Left lung (tissue), 14 donors: ENCODE measurements at places on chromosomes 16 and 17. TPM values are rescaled to one million over a fixed set of nuclear protein-coding genes. Genes with fewer than 3 reads are reported as not detected.
A peak's percentile ranks its signal among the peaks of the same experiment; 100 is the strongest.

DNA sequence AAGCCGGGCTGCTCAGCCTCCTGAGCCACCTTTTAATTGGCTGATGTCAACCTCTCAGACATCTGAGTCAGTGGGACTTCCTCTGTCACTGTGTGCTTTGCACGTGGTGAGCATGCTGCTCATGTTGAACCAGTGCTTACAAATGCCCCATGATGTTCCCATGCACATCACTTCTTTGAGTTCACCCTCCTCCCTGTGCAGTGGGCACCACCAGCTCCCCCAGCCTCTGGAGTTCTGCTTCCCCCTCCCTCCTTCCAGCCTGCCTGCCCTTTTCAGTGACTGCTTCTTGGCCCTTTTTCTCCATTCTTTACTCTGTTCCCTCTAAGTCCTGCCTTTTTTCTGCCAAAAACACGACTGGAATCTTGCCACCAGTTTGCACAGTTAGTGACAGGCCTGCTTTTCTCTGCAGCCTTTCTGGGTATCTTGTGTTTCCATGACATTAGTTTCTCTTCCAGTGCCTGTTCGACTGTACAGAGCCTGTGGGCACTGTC lies 41.6 kb downstream of the USP10 start:
- peaks cover 67% of the 10 kb centered on the region for H3K4me1 ChIP-seq
- H3K36me3 ChIP-seq, result no peaks in the 10 kb centered on the region
- H3K27ac ChIP-seq, result no peak overlapping the region
- H3K4me3 ChIP-seq, result no peak overlapping the region
- H3K27me3 ChIP-seq, result no peaks in the 10 kb centered on the region

DNA sequence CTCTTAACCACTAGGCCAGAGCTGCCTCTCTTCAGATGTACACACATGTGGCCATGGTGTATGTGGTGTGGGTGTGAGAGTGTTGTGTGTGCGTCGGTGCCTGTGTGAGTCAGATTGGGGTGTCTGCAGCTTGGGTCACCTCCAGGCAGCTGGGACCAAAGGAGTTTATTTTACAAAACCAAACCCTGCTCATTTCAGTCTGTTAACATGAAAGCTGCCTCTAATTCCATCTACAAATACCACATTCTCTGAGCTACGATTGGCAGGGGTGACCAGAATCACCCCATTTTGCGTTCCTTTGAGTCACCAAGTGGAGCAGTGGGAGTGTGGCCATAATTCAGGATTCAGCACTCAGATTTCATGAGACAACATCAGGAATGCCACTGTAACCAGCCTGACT lies 105.3 kb downstream of the IRX5 start:
- DNase-seq, result no peak
- H3K27ac ChIP-seq, result no peak overlapping the region
- H3K36me3 ChIP-seq, result no peaks in the 10 kb centered on the region

DNA sequence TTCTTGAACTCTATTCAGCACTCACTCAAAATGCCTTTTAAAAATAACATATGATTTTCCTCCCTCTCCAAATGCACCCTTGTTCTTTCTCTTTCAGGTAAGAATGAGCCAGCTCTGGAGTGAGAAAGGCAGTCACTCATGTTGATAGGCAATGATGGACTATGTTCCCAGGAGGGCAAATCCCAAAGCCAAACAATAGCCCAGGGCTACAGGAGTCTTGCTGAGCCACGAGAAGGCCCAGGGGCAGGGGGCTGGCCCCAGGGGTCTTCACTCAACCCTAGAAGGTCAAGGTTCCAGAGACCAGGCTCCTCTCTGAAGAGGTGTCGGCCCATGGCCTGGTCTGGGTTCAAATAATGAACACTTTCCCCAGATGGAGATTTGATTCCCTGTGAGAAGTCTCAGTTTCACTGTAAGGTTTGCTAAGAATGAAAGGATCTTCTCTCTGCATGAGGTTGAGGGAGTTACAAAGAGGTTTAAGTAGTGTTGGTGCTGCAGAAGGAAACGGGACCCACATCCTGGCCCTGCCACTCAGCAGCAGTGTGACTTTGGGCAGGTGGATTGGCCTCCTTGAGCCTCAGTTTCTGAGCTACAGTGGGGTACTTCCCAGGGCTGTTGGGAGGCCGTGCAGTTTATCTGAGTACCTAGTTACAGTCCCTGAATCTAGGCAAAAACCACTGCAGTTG lies 49.0 kb downstream of the RTN4RL1 start:
- peaks cover 12% of the 10 kb centered on the region for H3K27me3 ChIP-seq
- H3K4me1 ChIP-seq, result no peaks in the 10 kb centered on the region
- no peak overlapping the region for H3K27ac ChIP-seq
- no peak for DNase-seq
- no peak overlapping the region for H3K4me3 ChIP-seq

DNA sequence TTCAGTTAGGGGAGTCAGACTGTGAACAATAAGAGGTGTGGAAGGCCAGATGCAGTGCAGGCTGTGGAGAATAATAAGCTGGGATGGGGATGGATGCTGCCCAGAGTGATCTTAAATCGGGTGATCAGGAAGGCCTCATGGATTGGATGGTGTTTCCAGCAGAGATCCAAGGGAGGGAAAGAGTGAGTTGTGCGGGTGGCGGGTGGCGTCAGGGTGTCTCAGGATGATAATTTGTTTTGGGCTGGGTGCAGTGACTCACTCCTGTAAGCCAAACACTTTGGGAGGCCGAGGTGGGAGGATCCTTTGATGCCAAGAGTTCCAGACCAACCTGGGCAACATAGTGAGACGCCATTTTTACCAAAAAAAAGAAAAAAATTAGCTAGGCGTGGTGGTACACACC lies 7.9 kb downstream of the CLUAP1 start:
- H3K27ac ChIP-seq, result no peak overlapping the region
- H3K27me3 ChIP-seq, result no peaks in the 10 kb centered on the region
- DNase-seq, result no peak
- H3K4me1 ChIP-seq, result no peaks in the 10 kb centered on the region

- H3K36me3 ChIP-seq, result no peaks in the 10 kb centered on the region
- H3K27me3 ChIP-seq, result no peaks in the 10 kb centered on the region
- no peak for DNase-seq
- H3K27ac ChIP-seq, result no peak overlapping the region
- no peak overlapping the region for H3K4me3 ChIP-seq
These were observed 147.3 kb downstream of the PCTP start for GRCh38 chr17:55898195-55898594.

- H3K27me3 ChIP-seq, result no peaks in the 10 kb centered on the region
- H3K36me3 ChIP-seq, result no peaks in the 10 kb centered on the region
- peaks cover 23% of the 10 kb centered on the region for H3K4me1 ChIP-seq
- peak overlapping the region; percentile 28 for H3K27ac ChIP-seq
- no peak for DNase-seq
These were observed 1.6 kb downstream of the AMFR start for GRCh38 chr16:56423584-56424403.

DNA sequence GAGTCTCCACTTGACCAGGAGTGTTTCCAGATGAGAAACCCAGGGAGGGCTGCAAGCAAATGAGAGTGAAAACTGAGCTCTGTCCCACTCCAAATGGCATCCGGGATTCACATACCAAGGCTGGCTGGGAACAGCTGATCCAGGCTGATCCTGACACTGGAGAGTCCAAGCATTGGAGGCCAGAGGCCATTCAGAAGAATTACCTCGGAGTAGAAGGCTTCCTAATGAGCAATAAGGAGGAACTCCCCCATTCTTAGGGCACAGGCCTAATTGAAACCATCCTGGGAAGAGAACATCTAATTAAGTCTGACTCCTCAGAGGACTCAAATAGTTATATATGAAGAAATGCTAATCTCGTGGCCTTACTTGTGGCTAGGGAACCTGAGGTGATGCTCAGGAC lies 142.8 kb downstream of the PRKCA start:
- no peaks in the 10 kb centered on the region for H3K27me3 ChIP-seq
- DNase-seq, result no peak
- H3K4me1 ChIP-seq, result no peaks in the 10 kb centered on the region
- no peaks in the 10 kb centered on the region for H3K36me3 ChIP-seq
- no peak overlapping the region for H3K4me3 ChIP-seq
- H3K27ac ChIP-seq, result no peak overlapping the region

DNA sequence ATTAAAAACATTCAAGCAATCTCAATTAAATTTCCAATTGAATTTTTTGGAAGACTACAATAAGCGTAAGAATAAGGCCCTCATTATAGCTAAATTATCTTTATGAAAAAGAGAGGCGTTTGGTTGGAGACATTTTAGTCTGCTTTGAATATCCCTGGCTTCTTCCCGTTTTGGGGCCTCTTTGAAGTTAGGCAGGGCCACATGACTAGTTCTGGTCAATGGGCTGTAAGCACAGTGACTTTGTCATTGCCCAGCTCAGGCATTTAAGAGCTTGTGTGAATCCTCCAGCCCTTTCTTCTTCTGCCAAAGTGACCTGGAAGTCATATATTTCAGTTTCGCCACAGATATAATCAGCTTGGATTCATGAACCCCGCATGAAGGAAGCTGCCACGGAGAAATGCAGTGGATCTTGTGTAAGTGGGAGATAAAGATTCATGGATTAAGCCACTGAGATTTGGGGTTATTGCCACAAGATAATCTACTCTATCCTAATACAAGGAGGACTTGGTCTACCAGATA lies 21.7 kb upstream of the UBTF start:
- no peaks in the 10 kb centered on the region for H3K27me3 ChIP-seq
- no peak for DNase-seq
- no peak overlapping the region for H3K4me3 ChIP-seq
- no peak overlapping the region for H3K27ac ChIP-seq

GRCh38 chr17:76701471-76701967 lies 9.2 kb downstream of the MXRA7 start:
- H3K36me3 ChIP-seq, result no peaks in the 10 kb centered on the region
- no peaks in the 10 kb centered on the region for H3K27me3 ChIP-seq
- DNase-seq, result no peak

DNA sequence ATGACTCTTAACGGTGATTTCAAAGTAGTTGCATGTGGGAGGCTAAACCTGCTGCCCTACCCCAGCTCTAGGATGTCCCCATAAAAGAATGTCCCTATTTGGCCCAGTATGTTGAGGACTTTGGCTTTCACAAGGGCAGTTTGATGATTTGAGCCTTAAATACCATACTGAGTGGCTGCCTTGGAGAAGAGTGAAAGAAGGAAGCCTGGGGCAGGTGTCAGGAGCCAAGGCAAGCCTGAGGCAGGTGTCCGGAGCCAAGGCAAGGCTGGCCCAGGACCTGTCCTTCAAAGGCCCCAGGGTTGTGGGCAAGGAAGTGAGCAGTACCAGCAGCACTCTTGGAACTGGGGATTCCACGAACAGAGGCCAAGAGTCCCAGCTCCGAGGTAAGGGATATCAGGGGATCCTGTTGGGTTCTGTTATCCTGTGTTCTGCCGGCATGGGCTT lies 18.6 kb downstream of the ST6GALNAC2 start:
- peaks cover 49% of the 10 kb centered on the region for H3K36me3 ChIP-seq
- H3K27me3 ChIP-seq, result no peaks in the 10 kb centered on the region
- H3K4me3 ChIP-seq, result no peak overlapping the region
- H3K4me1 ChIP-seq, result peaks cover 7% of the 10 kb centered on the region
- DNase-seq, result no peak

GRCh38 chr17:72090108-72090507 lies 30.7 kb upstream of the SOX9 start:
- no peak overlapping the region for H3K4me3 ChIP-seq
- no peak overlapping the region for H3K27ac ChIP-seq
- no peak for DNase-seq
- no peaks in the 10 kb centered on the region for H3K27me3 ChIP-seq
- no peaks in the 10 kb centered on the region for H3K36me3 ChIP-seq

- no peaks in the 10 kb centered on the region for H3K4me1 ChIP-seq
- no peak overlapping the region for H3K27ac ChIP-seq
- H3K27me3 ChIP-seq, result no peaks in the 10 kb centered on the region
These were observed 414.6 kb downstream of the SLC39A11 start for GRCh38 chr17:72677714-72678390.

DNA sequence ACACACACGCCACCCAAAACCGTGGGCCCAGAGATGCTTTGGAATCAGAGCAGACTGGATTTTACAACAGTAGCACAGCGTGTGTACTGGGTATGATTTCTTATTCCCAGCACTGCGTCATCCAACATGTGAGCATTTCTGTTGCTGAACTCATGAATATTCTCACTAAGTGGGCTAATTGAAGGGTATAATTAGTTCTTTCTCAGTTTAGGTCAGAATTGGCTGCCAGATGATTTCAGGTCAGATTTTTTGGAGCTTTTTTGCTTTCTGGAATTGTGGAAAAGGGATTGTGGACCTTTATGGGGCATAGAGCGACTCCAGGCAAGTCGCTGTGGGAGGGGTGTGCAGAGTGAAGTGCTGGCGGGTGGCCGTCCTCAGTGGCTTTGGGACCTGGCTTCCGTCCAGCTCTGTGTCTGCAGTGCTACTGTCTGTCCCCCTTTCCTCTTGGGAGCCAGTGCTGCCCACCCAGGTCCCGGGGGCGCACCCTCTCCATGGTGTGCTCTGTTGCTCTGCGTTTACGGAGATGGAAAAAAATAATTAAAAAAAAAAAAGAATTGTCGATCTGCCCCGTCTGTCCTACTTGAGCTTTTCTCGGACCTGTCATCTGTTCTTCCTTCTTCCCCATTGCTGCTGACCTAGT lies 25.0 kb downstream of the FOXK2 start:
- no peaks in the 10 kb centered on the region for H3K27me3 ChIP-seq
- H3K4me1 ChIP-seq, result peaks cover 56% of the 10 kb centered on the region
- no peak overlapping the region for H3K4me3 ChIP-seq
- H3K27ac ChIP-seq, result peak overlapping the region; percentile 30
- no peaks in the 10 kb centered on the region for H3K36me3 ChIP-seq

GRCh38 chr17:39239640-39240314 lies 14.0 kb upstream of the STAC2 start:
- no peak for DNase-seq
- H3K4me1 ChIP-seq, result peaks cover 15% of the 10 kb centered on the region

- no peak for DNase-seq
- H3K4me3 ChIP-seq, result no peak overlapping the region
- H3K27ac ChIP-seq, result no peak overlapping the region
These were observed 7.3 kb downstream of the CDH13 start for GRCh38 chr16:82633964-82634600.

DNA sequence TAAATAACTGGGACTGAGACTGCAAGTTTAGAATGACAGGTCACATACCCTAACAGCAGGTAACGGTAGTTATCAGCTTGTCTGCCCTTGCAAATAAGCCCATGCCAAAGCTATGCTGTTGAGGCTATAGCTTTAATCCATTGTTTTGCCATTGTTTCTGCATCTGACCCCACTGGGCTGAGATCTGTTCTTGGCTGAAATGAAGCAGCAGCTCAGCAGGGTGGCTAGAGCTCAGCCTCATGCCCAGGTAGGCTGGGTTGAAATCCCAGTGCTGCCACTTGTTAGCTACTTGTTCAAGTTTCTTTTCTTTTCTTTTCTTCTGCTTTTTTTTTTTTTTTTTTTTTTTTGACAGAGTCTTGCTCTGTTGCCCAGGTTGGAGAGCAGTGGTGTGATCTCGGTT lies 40.1 kb downstream of the NKD1 start:
- H3K27me3 ChIP-seq, result no peaks in the 10 kb centered on the region
- peak overlapping the region; percentile 33 for H3K27ac ChIP-seq
- DNase-seq, result no peak
- no peak overlapping the region for H3K4me3 ChIP-seq
- H3K36me3 ChIP-seq, result no peaks in the 10 kb centered on the region

GRCh38 chr17:77087650-77088454 lies 52.9 kb upstream of the SEC14L1 start:
- peak overlapping the region; percentile 73 for H3K4me3 ChIP-seq
- H3K36me3 ChIP-seq, result peaks cover 30% of the 10 kb centered on the region
- DNase-seq, result no peak

Gene IGF2BP1
- 0.26 TPM for total RNA-seq

Gene PER1
- total RNA-seq, result 111 TPM

Gene PIK3R5
- total RNA-seq, result 84.8 TPM

Gene GTF3C1
- 63.4 TPM for total RNA-seq

Gene COX11
- 44.3 TPM for total RNA-seq
